ENCODE measurements at places on chromosomes 6 and 20. TPM values are rescaled to one million over a fixed set of nuclear protein-coding genes. Genes with fewer than 3 reads are reported as not detected.

Gene SPATS1
- total RNA-seq: not detected

Gene CAP2
- total RNA-seq: not detected

DNA sequence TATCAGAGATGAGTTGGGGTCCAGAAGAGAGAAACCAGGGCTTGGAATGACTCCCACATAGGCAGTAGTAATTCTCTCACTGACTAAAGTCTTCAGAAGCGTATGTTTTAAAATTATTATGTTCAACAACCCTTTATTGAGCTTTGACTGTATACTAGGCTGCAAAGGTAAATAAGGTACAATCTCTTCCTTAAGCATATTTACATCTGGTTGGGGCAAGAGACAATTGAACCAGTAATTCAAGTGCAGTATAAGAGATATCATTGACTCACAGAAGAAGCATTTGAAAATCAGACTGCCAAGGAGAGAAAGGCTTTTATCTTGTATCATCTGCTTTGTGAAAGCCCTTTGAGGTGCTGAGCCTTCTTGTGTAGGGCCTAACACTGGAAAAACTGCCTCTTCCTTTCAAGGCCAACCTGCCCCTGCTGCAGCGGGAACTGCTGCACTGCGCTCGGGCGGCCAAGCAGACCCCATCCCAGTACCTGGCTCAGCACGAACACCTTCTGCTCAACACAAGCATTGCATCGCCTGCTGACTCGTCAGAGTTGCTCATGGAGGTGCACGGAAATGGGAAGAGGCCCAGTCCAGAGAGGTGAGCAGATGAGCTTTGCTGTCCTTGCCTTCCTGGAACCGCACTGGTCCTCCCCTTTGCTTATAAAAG is 39.3 kb upstream of the C20orf144 start:
- no peak for DNase-seq
- peaks cover 19% of the 10 kb centered on the region for H3K4me1 ChIP-seq

GRCh38 chr6:117381749-117382148 is 44.0 kb downstream of the ROS1 start:
- no peak for DNase-seq
- H3K27me3 ChIP-seq: peaks cover 16% of the 10 kb centered on the region
- no peak overlapping the region for H3K27ac ChIP-seq
- no peaks in the 10 kb centered on the region for H3K4me1 ChIP-seq
- no peaks in the 10 kb centered on the region for H3K36me3 ChIP-seq
- no peak overlapping the region for H3K4me3 ChIP-seq

DNA sequence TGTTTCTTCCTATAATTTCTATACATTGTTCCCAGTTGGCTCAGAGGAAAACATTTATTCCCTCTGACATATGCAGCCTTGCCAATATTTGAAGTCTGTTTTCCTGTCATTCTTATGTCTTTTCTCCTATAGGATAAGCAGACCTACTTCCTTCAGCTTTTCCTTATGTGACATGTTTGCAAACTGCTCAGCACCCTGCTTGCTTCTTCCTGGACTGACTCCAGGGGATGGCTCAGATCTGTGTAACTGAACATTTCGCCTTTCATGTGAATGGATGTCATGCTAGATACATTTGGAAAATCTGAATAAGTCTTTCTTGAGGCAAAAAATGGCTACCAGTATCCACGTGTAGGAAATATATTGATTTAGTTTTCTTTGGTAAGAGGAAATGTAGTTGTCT is 113.2 kb downstream of the CARMIL1 start:
- no peak overlapping the region for H3K27ac ChIP-seq
- H3K36me3 ChIP-seq: no peaks in the 10 kb centered on the region
- H3K4me3 ChIP-seq: no peak overlapping the region

DNA sequence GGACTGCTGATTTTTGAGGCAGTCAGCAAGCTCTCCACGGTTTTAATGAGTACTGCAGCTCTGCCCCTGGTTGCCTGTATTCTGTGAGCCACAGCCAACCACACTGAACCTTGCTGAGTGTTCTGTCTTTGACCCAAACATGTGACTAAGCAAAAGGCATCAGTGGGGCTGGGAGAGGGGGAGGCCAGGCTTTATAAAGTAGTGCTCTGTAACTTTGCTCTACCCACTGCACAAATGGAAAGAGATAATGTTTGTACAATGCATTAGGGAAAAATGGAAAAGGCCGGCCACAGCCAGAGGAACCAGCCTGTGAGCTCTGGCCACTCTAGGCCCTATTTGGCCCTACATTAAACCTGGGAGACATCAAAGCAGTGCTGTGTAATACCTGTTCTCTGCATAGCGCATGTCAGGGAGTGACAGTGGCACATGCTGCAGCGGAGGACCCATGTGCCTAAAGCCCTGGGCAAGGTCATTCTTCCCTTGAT is 22.0 kb downstream of the KLHL31 start:
- H3K4me3 ChIP-seq: no peak overlapping the region
- H3K4me1 ChIP-seq: peaks cover 9% of the 10 kb centered on the region
- DNase-seq: no peak
